T-helper 2 cell treated with Interferon-gamma antibody and Interleukin-4, amounts not matched to agents 5 μg/mL and 100 μg/mL, for 36 hours (primary cell): ENCODE measurements at places on chromosomes 6 and 20.

- no peak for DNase-seq
- no peaks in the 10 kb centered on the region for H3K27me3 ChIP-seq
- H3K36me3 ChIP-seq, result no peaks in the 10 kb centered on the region
- H3K4me3 ChIP-seq, result no peak overlapping the region
These were observed 36.5 kb downstream of the USP49 start for GRCh38 chr6:41858703-41859102.

- no peaks in the 10 kb centered on the region for H3K27me3 ChIP-seq
- peaks cover 55% of the 10 kb centered on the region for H3K4me1 ChIP-seq
- DNase-seq, result peak; percentile 47
- peak overlapping the region; percentile 90 for H3K27ac ChIP-seq
- H3K36me3 ChIP-seq, result peaks cover 23% of the 10 kb centered on the region
These were observed 5.5 kb downstream of the ELMO2 start for GRCh38 chr20:46400828-46401477.

- no peaks in the 10 kb centered on the region for H3K36me3 ChIP-seq
- no peak overlapping the region for H3K4me3 ChIP-seq
- no peak for DNase-seq
- H3K27me3 ChIP-seq, result no peaks in the 10 kb centered on the region
- H3K27ac ChIP-seq, result no peak overlapping the region
These were observed 376.1 kb upstream of the OPRM1 start for GRCh38 chr6:153662982-153663381.

DNA sequence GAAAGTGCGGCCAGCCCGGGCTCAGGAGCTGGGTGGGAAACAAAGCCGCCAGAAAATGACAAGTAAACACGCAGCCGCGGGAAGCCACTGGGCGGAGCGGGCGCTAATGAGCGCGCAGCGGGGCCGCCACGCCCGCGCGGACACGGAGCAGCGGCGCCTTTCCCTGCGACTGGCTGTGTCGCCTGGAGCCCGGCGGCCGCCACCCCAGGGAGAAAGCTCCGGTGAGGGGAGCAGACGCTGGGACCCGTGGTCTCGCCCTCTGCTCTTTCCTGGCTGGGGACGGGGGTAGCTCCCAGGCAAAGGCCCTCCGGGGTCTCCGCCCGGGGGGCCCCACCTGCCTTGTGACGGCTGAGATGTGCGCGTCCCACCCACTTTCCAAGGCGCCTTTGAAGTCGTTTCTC is 54.9 kb downstream of the PRR18 start:
- peak overlapping the region; percentile 82 for H3K4me3 ChIP-seq
- peaks cover 3% of the 10 kb centered on the region for H3K36me3 ChIP-seq
- H3K4me1 ChIP-seq, result peaks cover 28% of the 10 kb centered on the region
- H3K27ac ChIP-seq, result no peak overlapping the region
- peaks cover 55% of the 10 kb centered on the region for H3K27me3 ChIP-seq

- peaks cover 8% of the 10 kb centered on the region for H3K36me3 ChIP-seq
- no peak for DNase-seq
- no peak overlapping the region for H3K27ac ChIP-seq
- H3K4me3 ChIP-seq, result no peak overlapping the region
- H3K27me3 ChIP-seq, result peaks cover 57% of the 10 kb centered on the region
- peaks cover 13% of the 10 kb centered on the region for H3K4me1 ChIP-seq
These were observed 1.5 kb downstream of the EBF4 start for GRCh38 chr20:2694008-2694471.

DNA sequence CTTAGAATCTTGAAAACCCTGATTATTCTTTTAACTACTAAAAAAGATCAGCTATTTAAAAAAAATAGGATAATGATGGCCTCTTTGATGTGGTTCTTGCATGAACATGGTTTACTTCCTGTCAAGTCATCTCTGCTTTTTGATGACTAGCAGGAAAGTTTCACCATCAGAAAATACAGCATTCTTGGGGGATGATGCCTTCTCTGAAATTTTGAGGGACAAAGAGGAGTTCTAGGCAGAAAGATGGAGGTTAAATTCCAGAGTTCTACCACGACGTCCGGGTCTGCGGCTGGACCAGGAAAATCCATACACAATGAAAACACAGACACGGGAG is 130.4 kb downstream of the OLIG3 start:
- H3K4me3 ChIP-seq, result peak overlapping the region; percentile 61
- peaks cover 22% of the 10 kb centered on the region for H3K4me1 ChIP-seq
- H3K27me3 ChIP-seq, result peaks cover 6% of the 10 kb centered on the region

GRCh38 chr6:158474961-158475343 is 84.9 kb upstream of the TMEM181 start:
- H3K27ac ChIP-seq, result no peak overlapping the region
- H3K36me3 ChIP-seq, result peaks cover 2% of the 10 kb centered on the region
- H3K4me1 ChIP-seq, result no peaks in the 10 kb centered on the region
- DNase-seq, result no peak

DNA sequence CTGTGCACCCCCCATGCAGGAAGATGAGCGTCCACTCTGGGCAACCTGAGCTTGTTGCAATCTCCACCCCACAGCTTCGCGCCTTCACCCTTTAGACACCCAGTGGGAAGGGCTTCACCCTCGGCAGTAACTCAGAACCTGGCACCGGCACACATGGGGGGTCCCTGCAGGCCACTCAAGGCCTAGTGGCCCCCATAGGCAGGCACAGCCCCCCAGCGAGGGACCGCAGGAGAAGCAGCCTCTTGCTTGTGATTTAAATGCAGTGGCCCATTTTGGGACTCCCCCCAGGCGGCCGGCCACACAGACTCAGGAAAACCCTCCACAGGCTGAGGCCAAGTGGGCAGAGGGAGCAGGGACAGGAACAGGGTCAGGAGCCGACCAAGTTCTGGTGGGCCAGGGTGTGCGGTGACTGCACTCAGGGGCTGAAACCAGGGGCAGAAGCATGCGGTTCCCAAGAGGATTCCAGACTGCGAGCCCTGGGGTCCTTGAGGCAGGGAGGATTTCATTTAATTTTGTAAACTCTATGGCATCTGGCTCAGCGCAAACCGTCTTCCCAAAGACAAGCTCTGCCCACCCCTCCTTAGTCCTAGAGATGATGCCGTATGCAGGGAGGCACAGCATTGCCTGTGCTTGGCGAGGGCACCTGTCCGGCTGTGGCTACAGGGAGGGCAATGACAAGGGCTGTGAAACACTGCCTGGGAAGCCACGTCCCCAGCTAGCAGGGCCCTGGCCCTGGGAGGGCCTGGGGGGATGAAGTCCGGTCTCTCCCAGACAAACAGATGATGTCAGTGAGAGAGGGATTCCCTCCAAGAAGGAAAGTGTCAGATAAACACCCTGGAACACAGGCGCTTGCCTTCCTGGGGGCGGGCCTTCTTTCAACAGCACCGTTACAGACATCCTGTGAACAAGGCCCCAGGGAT is 52.9 kb upstream of the GPR31 start:
- no peak overlapping the region for H3K4me3 ChIP-seq
- peaks cover 4% of the 10 kb centered on the region for H3K27me3 ChIP-seq
- H3K4me1 ChIP-seq, result peaks cover 2% of the 10 kb centered on the region
- no peaks in the 10 kb centered on the region for H3K36me3 ChIP-seq
- no peak overlapping the region for H3K27ac ChIP-seq
- DNase-seq, result no peak

DNA sequence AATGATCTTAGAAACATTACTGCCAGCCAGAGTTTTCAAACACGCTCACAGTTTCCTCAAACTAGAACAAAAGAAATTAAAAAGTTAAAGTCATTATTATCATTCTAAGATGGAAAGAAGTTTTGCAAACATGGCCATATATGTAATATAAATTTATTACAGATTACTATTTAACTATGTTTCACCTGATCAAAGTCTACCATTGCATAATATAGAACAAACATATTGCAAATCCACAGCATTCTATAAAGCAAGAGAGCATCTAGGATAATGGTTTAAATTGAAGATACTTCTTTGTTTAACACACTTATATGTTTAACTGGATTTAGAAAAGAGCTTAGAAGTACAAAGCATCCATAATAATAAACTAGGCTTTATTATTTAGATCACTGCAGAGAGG is 26.2 kb upstream of the DCBLD1 start:
- DNase-seq, result no peak
- no peaks in the 10 kb centered on the region for H3K36me3 ChIP-seq
- H3K27ac ChIP-seq, result no peak overlapping the region
- H3K4me3 ChIP-seq, result no peak overlapping the region
- H3K4me1 ChIP-seq, result peaks cover 2% of the 10 kb centered on the region
- peaks cover 41% of the 10 kb centered on the region for H3K27me3 ChIP-seq

DNA sequence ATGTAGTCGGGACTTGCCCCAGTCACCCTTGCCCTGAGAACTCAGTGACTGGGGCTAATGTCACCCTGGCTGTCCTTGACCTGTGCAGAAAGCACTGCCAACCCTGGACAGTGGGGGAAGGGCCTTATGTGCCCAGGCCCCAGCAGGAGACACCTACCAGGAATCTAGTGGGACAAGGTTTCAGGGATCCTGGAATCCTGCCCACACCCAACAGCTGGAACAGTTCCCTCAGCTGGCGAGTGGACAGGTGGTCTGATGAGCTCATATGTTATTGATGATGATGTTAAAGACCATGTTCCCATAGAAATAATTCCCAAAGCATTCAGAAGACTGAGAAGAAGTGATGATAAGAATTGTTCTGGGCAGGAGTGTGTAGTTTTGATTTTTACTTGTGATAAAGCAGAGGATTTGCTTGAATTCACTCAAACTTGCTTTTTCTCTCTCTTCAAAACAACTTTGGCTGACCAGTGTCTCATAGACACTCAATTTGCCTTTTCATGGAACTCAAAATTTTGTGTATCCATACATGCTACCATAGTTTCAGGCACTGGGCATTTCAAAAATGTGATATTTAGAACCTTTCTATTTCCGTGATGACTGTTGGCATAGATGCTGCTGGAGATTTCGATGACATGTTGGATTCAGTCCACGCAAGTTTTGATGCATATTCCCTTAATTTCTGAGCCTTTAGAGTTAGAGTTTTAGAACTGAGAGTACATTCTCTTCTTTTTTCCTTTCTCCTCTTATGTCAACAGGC is 79.3 kb downstream of the SLC22A3 start:
- no peak overlapping the region for H3K4me3 ChIP-seq
- DNase-seq, result no peak
- no peak overlapping the region for H3K27ac ChIP-seq
- no peaks in the 10 kb centered on the region for H3K36me3 ChIP-seq
- peaks cover 21% of the 10 kb centered on the region for H3K27me3 ChIP-seq
- H3K4me1 ChIP-seq, result peaks cover 6% of the 10 kb centered on the region

- no peaks in the 10 kb centered on the region for H3K27me3 ChIP-seq
- no peaks in the 10 kb centered on the region for H3K36me3 ChIP-seq
- DNase-seq, result no peak
- no peak overlapping the region for H3K27ac ChIP-seq
These were observed 425.1 kb downstream of the FOXA2 start for GRCh38 chr20:22159276-22159675.
